CD4-positive, alpha-beta memory T cell (primary cell): ENCODE measurements at places on chromosomes 12 and 14. TPM values are rescaled to one million over a fixed set of nuclear protein-coding genes. Genes with fewer than 3 reads are reported as not detected.

PTHLH gene
- not detected for total RNA-seq

KLRD1 gene
- 0.79 TPM for total RNA-seq

PARPBP gene
- 2.3 TPM for total RNA-seq

PRICKLE1 gene
- total RNA-seq, result not detected

- no peaks in the 10 kb centered on the region for H3K36me3 ChIP-seq
- H3K27me3 ChIP-seq, result no peaks in the 10 kb centered on the region
- peaks cover 4% of the 10 kb centered on the region for H3K4me1 ChIP-seq
Observed at GRCh38 chr12:126608607-126609175, 1543.5 kb downstream of the AACS start.

GRCh38 chr14:67942080-67942710 is 122.6 kb downstream of the RAD51B start:
- no peaks in the 10 kb centered on the region for H3K36me3 ChIP-seq
- H3K4me1 ChIP-seq, result no peaks in the 10 kb centered on the region
- no peak overlapping the region for H3K27ac ChIP-seq
- no peaks in the 10 kb centered on the region for H3K27me3 ChIP-seq
- no peak for DNase-seq
- no peak overlapping the region for H3K4me3 ChIP-seq

GRCh38 chr14:91352053-91352452 is 65.6 kb downstream of the CCDC88C start:
- H3K4me3 ChIP-seq, result no peak overlapping the region
- peaks cover 30% of the 10 kb centered on the region for H3K36me3 ChIP-seq
- no peak for DNase-seq
- no peaks in the 10 kb centered on the region for H3K27me3 ChIP-seq
- H3K4me1 ChIP-seq, result peaks cover 91% of the 10 kb centered on the region
- H3K27ac ChIP-seq, result peak overlapping the region; percentile 88

DNA sequence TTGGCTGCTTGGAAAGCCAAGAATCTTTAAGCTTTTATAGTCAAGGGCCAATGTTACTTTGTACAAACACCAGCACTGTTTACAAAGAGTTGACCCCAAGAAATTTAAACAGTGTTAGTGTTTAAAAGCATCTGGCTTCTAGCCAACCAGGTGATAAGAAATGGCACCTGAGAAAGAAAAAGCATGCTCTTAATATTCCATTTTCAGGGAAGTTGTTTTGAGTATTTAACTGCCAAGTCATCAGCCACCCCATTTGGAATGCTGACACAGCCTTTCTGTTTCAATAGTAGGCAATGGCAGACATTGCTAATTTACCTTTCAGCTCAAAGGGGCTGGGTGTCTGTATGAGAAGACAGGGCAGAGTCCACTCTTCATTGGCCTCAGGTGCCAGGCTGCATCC is 3.7 kb upstream of the SLC35F4 start:
- no peaks in the 10 kb centered on the region for H3K4me1 ChIP-seq
- H3K27me3 ChIP-seq, result no peaks in the 10 kb centered on the region
- no peak for DNase-seq
- no peaks in the 10 kb centered on the region for H3K36me3 ChIP-seq
- H3K27ac ChIP-seq, result no peak overlapping the region

DNA sequence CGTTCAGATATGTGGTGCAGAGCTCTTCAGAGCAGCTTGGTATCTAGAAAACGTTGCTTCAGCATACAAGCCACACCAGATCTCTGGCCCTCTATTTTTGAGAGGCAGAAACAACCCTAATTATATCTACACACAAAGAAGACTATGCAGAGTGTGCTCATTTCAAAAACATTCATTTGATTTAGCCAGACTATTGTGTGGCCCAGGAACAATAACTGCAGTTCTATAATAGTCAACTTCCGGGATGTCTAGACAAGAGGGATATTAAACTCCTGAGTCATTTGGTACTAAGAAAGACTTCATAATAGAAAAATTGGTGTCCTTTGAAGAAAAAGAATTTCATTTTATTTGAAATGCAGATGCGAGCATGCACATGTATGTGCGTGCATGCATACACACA is 153.8 kb downstream of the PELI2 start:
- no peaks in the 10 kb centered on the region for H3K27me3 ChIP-seq
- H3K36me3 ChIP-seq, result no peaks in the 10 kb centered on the region
- no peak for DNase-seq
- H3K4me1 ChIP-seq, result no peaks in the 10 kb centered on the region
- H3K4me3 ChIP-seq, result no peak overlapping the region

GRCh38 chr12:120012067-120012621 is 23.1 kb downstream of the BICDL1 start:
- peak overlapping the region; percentile 95 for H3K27ac ChIP-seq
- no peaks in the 10 kb centered on the region for H3K27me3 ChIP-seq
- peaks cover 81% of the 10 kb centered on the region for H3K4me1 ChIP-seq
- DNase-seq, result peak; percentile 87
- no peaks in the 10 kb centered on the region for H3K36me3 ChIP-seq
- peak overlapping the region; percentile 1 for H3K4me3 ChIP-seq

DNA sequence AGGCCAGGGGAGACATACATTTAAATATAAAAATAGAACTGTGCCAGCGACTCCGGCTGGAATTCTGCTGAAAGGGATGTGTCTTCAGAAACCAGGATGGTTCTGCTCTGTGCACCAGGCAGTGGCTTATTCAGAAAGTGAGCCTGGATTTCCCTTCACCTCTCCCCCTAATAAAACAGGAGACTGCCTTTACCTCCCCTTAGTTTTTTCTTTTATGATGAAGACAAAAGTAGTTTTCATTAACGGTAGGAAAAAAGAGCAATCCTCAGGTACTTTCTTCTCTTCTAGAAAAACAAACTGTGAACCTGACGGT is 346 bp downstream of the SLC7A8 start:
- peak overlapping the region; percentile 26 for H3K4me3 ChIP-seq
- no peaks in the 10 kb centered on the region for H3K36me3 ChIP-seq
- peaks cover 15% of the 10 kb centered on the region for H3K27me3 ChIP-seq
- no peak for DNase-seq

GRCh38 chr12:32718926-32719325 is 36.8 kb downstream of the YARS2 start:
- H3K4me3 ChIP-seq, result no peak overlapping the region
- no peaks in the 10 kb centered on the region for H3K27me3 ChIP-seq
- H3K27ac ChIP-seq, result no peak overlapping the region
- H3K36me3 ChIP-seq, result peaks cover 12% of the 10 kb centered on the region

DNA sequence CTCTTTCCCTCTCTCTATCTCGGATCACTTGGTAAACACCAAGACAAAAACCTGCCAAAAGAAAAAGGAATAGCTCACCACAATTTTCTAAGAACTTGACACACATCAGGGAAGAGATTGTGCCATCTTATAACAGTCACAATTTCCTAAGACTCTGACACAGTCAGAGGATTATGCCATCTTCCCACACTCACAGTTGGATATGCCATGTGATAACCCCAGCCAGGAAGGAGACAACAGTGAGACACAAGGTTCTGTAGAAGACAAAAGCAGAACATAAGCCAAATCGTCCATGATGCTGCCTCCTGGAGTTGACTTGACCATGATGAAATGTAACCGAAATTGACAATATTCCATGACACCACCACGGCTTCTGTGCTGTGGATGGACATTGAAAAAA is 2.8 kb upstream of the CLEC9A start:
- no peak for DNase-seq
- no peak overlapping the region for H3K27ac ChIP-seq
- no peaks in the 10 kb centered on the region for H3K36me3 ChIP-seq
- no peaks in the 10 kb centered on the region for H3K27me3 ChIP-seq

GRCh38 chr12:102427543-102427941 is 52.8 kb downstream of the IGF1 start:
- H3K4me3 ChIP-seq, result no peak overlapping the region
- H3K27ac ChIP-seq, result no peak overlapping the region
- H3K36me3 ChIP-seq, result no peaks in the 10 kb centered on the region

GRCh38 chr12:2960996-2961616 is 1.9 kb downstream of the TEAD4 start:
- H3K4me1 ChIP-seq, result peaks cover 3% of the 10 kb centered on the region
- H3K4me3 ChIP-seq, result no peak overlapping the region
- no peak overlapping the region for H3K27ac ChIP-seq
- DNase-seq, result no peak

DNA sequence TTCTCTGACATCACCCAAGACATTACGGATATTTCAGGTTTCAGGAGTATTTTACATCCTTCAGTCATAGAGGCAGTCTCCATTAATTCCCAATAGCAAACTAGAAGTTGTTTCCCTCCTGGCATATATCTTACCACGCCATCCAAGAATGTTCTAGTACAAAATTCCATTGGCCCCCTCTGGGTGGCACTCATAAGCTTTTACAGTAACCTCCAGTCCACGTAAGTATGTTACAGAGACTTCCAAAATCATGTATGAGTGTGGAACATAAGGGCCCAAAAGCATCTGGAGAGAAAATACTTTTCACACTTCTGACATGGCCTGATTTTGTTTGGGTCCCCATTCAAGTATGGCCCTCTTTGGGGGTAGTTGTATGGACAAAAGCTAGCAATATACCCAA is 58.1 kb upstream of the DHRS4 start:
- no peaks in the 10 kb centered on the region for H3K36me3 ChIP-seq
- no peaks in the 10 kb centered on the region for H3K4me1 ChIP-seq
- H3K27ac ChIP-seq, result no peak overlapping the region

- no peak overlapping the region for H3K27ac ChIP-seq
- no peaks in the 10 kb centered on the region for H3K36me3 ChIP-seq
- H3K4me3 ChIP-seq, result no peak overlapping the region
- DNase-seq, result no peak
- H3K27me3 ChIP-seq, result no peaks in the 10 kb centered on the region
Observed at GRCh38 chr12:55845785-55846496, 3.2 kb upstream of the MMP19 start.
